Stimulated activated CD4-positive, alpha-beta T cell treated with anti-CD3 and anti-CD28 coated beads, TNF-alpha, amount 100 ng/mL, for 24 hours (primary cell): ENCODE measurements at places on chromosomes 2 and 18.

DNA sequence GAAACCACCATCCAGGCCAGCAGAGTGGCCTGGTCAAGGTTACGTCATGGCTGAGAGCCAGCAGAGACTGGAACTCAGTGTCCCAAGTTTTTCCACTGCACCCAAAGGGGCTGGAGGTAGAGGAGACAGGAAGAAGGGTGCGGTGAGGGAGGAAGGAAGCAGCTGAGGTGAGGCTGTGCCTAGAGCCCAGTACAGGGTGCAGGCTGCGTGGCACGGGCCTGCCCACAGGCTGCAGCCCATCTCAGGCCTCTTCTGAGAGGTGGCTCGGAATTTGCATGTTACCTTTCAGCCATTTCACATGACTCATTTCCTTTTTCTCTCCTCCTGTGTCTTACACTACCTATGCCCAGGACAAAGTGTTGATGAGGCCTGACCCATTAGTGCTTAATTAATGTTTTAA, 13.7 kb upstream of the MGAT4A start:
- no peak for DNase-seq

- DNase-seq = no peak
These were observed 6.8 kb upstream of the TEX51 start for GRCh38 chr2:126891681-126892500.

- no peak for DNase-seq
These were observed 346.3 kb downstream of the SATB2 start for GRCh38 chr2:199111458-199111857.

DNA sequence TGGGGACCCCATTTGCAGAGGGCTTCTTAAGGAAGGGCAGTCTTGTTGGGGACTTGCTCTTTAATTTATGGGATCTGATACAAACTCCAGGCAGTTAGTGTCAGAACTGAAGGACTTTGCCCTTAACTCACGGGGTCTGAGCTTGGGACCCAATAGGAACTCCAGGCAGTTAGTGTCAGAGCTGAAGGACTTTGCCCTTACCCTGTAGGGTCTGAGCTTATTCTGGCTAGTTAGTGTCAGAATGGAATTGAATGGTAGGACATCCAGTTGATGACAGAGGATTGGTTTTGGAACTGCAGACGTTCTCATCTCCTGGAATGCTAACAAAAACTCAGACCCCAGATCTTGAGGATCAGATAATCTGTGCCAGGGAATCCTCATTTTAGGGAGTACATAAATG, 256.9 kb upstream of the COPS8 start:
- no peak for DNase-seq

- DNase-seq = no peak
These were observed 215.1 kb downstream of the ALK start for GRCh38 chr2:29706171-29706720.

GRCh38 chr18:53566626-53567025, 657.8 kb downstream of the MBD2 start:
- no peak for DNase-seq
